ENCODE measurements at places on chromosomes 1 and 21. TPM values are rescaled to one million over a fixed set of nuclear protein-coding genes. Genes with fewer than 3 reads are reported as not detected.
A peak's percentile ranks its signal among the peaks of the same experiment; 100 is the strongest.

DNA sequence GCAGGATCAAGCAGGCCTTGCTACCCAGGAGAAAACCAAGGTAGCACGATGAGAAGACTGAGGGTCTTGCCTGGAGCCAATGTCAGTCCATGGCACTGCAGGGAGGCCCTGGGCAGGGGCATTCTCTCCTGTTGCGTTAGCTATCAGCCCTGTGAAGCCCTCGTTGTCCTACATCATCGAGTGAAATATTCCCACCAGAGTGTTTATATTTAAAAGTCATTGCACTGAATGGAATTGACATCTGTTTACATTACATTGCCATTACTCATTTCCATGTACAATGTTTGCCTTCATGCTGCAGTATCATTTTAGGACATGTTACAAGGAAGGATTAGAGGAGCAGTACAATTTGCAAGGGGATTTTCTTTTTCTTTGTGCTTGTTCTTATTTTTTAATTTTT is 243.9 kb downstream of the KAZN start:
- no peaks in the 10 kb centered on the region for H3K4me1 ChIP-seq
- no peak overlapping the region for H3K4me3 ChIP-seq
- no peak overlapping the region for H3K27ac ChIP-seq
- no peak for DNase-seq
- no peaks in the 10 kb centered on the region for H3K36me3 ChIP-seq
- peaks cover 3% of the 10 kb centered on the region for H3K27me3 ChIP-seq

GRCh38 chr1:169414952-169415351 is 12.3 kb downstream of the CCDC181 start:
- H3K4me1 ChIP-seq, result no peaks in the 10 kb centered on the region
- no peaks in the 10 kb centered on the region for H3K36me3 ChIP-seq
- no peak overlapping the region for H3K27ac ChIP-seq
- no peak overlapping the region for H3K4me3 ChIP-seq

- H3K4me3 ChIP-seq, result peak overlapping the region; percentile 94
- no peaks in the 10 kb centered on the region for H3K27me3 ChIP-seq
- peak overlapping the region; percentile 78 for H3K27ac ChIP-seq
- no peaks in the 10 kb centered on the region for H3K36me3 ChIP-seq
Observed at GRCh38 chr1:197200272-197200899, 53.9 kb upstream of the ASPM start.

- H3K4me1 ChIP-seq, result no peaks in the 10 kb centered on the region
- H3K27ac ChIP-seq, result no peak overlapping the region
- no peaks in the 10 kb centered on the region for H3K27me3 ChIP-seq
- H3K36me3 ChIP-seq, result peaks cover 17% of the 10 kb centered on the region
Observed at GRCh38 chr1:28078680-28079626, 9.5 kb downstream of the EYA3 start.

GRCh38 chr1:195082183-195082582 is 1526.1 kb downstream of the KCNT2 start:
- H3K27me3 ChIP-seq, result no peaks in the 10 kb centered on the region
- no peaks in the 10 kb centered on the region for H3K4me1 ChIP-seq
- no peaks in the 10 kb centered on the region for H3K36me3 ChIP-seq
- no peak for DNase-seq

DNA sequence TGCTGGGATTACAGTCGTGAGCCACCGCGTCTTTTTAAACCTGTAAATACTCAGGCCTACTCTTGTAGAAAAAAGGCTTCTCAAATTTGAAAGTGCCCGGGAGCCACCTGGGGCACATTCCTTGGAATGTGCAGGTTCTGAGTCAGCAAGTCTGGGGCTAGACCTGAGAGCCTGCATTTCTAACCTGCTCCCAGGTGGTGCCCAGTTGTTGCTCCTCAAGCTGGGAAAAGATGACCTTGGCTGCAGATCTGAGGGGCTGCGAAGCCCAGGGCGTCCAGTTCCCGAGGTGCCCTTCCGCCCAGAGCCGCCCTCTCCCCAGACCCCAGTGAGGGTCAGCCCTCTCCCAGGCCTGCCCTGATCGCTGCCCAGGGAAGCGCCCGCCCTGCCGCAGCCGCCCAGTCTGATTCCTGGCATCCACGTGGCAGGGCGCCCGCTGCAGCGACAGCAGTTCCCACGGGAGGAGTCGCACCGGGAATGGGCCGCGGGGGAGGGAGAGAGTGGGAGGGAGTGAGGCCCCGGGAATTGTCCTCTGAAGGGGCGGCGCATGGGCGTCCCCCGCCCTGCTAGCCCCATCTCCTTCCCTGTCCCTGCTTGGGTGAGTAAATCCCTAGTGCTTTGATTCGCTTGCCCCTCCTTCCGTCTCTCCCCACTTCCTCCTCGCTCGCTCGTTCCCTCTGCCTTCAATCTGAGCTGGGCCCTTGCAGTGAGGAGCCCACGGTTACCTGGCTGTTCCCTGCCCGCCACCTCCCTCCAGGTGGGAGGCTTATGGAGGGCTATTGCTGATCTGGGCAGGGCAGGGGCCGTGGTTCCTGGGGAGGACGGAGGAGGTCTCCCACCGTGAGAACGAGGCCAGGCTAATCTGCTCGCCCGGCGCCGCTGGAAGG is 18.8 kb upstream of the TENT5B start:
- no peak overlapping the region for H3K27ac ChIP-seq
- DNase-seq, result no peak
- H3K4me1 ChIP-seq, result peaks cover 5% of the 10 kb centered on the region
- no peaks in the 10 kb centered on the region for H3K36me3 ChIP-seq

- no peak overlapping the region for H3K27ac ChIP-seq
- H3K4me3 ChIP-seq, result no peak overlapping the region
- no peak for DNase-seq
Observed at GRCh38 chr1:173853074-173853473, 14.7 kb downstream of the GAS5 start.

- H3K4me1 ChIP-seq, result no peaks in the 10 kb centered on the region
- no peaks in the 10 kb centered on the region for H3K27me3 ChIP-seq
- no peak overlapping the region for H3K4me3 ChIP-seq
- H3K27ac ChIP-seq, result no peak overlapping the region
- H3K36me3 ChIP-seq, result no peaks in the 10 kb centered on the region
Observed at GRCh38 chr1:59685666-59686065, 129.1 kb upstream of the HOOK1 start.

DNA sequence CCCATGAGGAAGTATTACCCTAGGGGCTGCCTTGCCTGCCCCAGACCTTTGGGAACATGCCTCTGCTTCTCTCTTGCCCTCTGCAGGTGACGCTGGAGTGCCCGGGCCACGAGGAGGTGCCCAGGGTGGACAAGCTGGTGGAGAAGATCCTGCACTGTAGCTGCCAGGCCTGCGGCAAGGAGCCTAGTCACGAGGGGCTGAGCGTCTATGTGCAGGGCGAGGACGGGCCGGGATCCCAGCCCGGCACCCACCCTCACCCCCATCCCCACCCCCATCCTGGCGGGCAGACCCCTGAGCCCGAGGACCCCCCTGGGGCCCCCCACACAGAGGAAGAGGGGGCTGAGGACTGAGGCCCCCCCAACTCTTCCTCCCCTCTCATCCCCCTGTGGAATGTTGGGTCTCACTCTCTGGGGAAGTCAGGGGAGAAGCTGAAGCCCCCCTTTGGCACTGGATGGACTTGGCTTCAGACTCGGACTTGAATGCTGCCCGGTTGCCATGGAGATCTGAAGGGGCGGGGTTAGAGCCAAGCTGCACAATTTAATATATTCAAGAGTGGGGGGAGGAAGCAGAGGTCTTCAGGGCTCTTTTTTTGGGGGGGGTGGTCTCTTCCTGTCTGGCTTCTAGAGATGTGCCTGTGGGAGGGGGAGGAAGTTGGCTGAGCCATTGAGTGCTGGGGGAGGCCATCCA is 7.8 kb upstream of the HTR6 start:
- H3K4me1 ChIP-seq, result peaks cover 17% of the 10 kb centered on the region
- no peaks in the 10 kb centered on the region for H3K27me3 ChIP-seq
- no peak for DNase-seq
- H3K27ac ChIP-seq, result no peak overlapping the region
- no peak overlapping the region for H3K4me3 ChIP-seq
- no peaks in the 10 kb centered on the region for H3K36me3 ChIP-seq

DNA sequence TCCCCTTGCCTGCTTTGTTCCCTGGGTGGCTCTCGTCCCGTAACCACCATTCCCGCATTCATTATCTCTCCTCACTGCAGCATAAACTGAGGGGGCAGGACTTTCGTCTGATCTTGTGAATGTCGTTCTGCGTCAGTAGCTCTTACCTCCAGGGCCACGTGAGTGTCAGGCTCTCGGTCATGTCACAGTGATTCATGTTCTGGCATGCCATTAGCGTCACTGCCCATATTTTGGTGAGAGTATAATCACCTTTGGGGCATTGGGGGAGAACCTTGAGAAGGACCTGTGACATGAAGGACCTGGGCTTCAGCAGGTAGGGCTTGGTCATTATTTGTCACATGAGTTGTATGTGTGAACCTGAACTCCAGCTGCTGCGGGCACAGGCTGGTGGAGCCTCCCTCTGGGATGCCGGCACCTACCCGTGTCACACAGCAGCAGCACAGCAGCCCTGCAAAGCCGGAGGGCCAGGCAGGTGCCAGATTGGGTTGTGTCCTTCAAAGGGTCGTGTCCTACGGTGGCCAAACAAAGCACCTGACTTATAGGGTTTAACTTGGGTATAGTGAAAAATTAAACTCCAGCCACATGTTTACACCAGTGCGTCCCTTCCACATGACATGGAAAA is 68.5 kb downstream of the BACE2 start:
- no peaks in the 10 kb centered on the region for H3K36me3 ChIP-seq
- H3K27ac ChIP-seq, result no peak overlapping the region
- H3K27me3 ChIP-seq, result no peaks in the 10 kb centered on the region
- H3K4me3 ChIP-seq, result no peak overlapping the region
- DNase-seq, result no peak

GRCh38 chr21:46003575-46004007 is 22.0 kb downstream of the COL6A1 start:
- no peaks in the 10 kb centered on the region for H3K4me1 ChIP-seq
- H3K27ac ChIP-seq, result no peak overlapping the region
- H3K36me3 ChIP-seq, result no peaks in the 10 kb centered on the region
- no peaks in the 10 kb centered on the region for H3K27me3 ChIP-seq

- peaks cover 57% of the 10 kb centered on the region for H3K27me3 ChIP-seq
- H3K4me3 ChIP-seq, result no peak overlapping the region
- no peak for DNase-seq
- no peak overlapping the region for H3K27ac ChIP-seq
Observed at GRCh38 chr1:109467301-109467777, 993 bp downstream of the SYPL2 start.

DNA sequence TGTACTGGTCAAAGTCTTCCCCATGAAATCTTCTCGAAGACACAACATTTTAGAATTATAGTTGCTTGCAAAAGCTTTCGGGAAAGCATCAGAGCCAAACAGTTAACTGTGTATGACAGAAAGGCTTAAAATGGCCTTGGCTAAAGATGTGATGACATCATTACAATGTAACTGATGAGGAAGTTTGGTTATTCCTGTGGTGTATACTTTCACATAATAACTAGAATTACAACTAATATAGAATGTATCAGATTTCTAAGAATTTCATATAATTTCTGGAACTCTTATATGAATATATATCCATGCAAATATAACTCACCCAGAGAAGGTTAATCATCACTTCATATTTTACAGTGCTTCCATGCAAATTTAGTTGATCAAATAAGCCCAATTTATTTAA is 8.4 kb downstream of the TP73 start:
- no peak overlapping the region for H3K27ac ChIP-seq
- no peak for DNase-seq
- H3K4me3 ChIP-seq, result no peak overlapping the region
- no peaks in the 10 kb centered on the region for H3K36me3 ChIP-seq

KIAA1614 gene
- 0.14 TPM for total RNA-seq

KCND3 gene
- not detected for total RNA-seq

ADGRL2 gene
- total RNA-seq, result not detected

FOXD2 gene
- 0.22 TPM for total RNA-seq

SH2D1B gene
- not detected for total RNA-seq

KCNJ9 gene
- total RNA-seq, result not detected
